ENCODE measurements at places on chromosomes 7 and 10.

- no peak for DNase-seq
Observed at GRCh38 chr10:33147013-33147310, 187.5 kb downstream of the NRP1 start.

DNA sequence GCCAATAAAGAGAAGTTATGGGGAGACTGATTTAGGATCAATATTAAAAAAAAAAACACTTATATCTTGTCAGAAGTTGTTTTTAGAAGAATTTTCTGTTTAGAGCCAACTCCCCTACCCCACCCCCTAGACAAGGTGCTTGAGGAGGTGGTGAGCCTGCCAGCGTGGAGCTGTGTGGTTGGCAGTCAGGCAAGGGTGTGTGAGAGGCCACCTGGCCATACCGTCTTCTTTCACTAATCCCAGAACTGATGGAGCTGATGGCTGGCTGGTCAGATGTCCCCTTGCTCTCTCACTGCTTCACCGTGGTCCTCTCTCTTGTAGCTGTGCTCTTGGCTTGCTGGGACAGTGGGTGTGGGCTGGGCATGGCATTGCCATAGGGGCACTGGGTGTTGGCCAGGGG is 34.3 kb downstream of the NACAD start:
- DNase-seq, result no peak

- DNase-seq, result no peak
Observed at GRCh38 chr7:101781439-101781838, 36.0 kb upstream of the CUX1 start.

DNA sequence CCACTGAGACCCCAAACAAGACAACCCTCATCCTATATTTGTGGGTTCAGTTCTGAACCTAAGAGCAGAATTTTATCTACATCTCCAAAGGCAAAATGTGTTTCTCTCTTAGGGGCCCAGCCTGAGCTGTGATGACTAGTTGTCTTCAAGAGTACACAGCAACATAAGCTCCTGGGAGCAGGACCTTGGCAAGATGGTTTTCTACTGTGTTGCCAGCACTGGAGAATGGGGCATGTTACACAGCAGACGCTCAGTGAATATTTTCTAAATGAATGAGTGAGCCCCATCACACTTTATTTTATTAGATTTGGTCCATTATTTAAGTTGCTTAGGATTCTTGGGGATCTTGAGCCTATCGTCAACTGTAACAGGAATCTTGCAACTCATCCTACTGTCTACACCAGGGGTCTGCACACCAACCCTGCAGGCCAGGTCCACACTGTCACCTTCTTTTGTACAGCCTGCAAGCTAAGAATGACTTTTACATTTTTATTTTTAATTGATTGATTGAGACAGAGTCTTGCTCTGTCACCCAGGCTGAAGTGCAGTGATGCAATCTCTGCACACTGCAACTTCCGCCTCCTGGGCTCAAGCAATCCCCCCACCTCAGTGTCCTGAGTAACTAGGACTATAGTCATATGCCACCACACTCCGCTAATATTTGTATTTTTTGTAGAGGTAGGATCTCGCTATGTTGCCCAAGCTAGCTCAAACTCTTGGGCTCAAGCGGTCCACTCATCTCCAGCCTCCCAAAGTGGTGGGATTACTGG is 347.1 kb downstream of the FGFR2 start:
- no peak for DNase-seq

DNA sequence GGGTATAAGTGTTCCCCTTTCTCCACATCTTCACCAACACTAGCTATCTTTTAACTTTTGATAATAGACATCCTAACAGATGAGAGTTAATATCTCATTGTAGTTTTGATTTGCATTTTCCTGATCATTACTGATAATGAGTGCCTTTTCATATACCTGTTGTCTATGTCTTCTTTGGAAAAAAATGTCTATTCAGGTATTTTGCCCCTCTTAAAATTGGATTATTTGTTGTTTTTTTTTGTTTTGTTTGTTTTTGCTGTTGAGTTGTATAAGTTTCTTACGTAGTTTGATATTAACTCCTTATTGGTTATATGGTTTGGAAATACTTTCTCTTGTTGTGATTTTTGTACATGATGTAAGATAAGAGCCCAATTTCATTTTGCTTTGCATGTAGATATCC is 214.7 kb downstream of the MALRD1 start:
- no peak for DNase-seq

- no peak for DNase-seq
Observed at GRCh38 chr7:23654508-23654907, 25.5 kb upstream of the FAM221A start.

DNA sequence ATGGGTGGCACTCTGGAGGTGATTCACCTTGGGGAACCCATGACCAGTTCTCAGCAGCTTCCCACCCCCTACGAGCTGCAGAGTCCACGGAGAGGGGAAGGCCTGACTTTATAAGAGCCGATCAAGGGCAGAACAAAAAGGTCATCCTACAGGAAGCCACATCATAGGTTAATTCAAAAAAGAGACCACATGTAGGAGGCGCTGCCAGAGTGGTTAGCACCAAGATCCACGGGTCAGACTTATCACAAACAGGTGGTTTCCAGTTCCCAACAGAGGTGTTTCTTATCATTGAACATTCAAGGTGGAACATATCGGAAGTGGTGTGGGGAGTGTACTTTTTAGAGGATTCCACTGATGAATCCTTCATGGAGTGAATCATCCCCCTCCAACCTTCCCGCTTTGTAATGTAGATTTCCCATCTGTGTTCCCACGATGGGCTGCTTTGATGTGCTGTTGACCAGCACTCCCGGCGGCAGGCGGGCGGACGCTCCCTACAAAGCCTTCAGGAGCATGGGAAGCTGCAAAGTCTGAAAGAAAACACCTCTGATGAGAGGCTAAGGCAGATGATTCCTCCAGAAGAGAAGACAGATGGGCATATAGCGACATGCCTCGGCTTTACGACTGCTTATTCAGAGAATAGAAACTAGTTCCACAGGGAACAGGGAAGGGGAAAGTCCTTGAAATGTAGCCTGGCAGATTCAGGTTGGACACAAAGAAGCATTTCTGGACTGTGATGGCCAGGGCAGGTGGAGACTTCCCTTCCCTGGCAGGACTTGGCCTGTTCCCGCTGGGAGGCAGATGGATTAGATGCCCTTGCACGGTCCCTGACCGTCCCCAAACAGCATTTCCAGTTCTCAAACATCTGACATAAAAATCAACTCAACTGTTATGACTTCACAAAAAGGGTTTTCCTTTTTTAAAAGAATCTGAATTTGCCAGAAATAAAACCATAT is 66.5 kb downstream of the AFAP1L2 start:
- DNase-seq, result no peak

GRCh38 chr7:142562688-142563087 is 186.6 kb upstream of the PRSS1 start:
- DNase-seq, result no peak

DNA sequence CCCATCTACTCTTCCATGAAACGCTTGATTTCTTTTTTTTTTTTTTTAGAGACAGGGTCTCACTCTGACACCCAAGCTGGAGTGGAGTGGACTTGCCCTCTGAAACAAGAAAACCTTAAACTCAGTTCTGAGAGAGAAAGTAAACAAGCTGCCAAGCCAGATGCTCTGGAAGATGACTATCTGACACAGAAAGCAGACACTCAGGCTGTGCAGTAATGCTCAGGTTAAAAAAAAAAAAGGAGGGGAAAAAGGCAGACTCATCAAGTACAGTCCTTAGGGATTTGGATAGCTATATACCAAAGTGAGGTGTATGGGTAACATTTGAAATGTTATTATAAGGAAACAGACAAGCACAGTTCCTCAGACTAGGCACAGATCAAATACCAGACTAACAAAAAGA is 80.5 kb downstream of the IDE start:
- no peak for DNase-seq

DNA sequence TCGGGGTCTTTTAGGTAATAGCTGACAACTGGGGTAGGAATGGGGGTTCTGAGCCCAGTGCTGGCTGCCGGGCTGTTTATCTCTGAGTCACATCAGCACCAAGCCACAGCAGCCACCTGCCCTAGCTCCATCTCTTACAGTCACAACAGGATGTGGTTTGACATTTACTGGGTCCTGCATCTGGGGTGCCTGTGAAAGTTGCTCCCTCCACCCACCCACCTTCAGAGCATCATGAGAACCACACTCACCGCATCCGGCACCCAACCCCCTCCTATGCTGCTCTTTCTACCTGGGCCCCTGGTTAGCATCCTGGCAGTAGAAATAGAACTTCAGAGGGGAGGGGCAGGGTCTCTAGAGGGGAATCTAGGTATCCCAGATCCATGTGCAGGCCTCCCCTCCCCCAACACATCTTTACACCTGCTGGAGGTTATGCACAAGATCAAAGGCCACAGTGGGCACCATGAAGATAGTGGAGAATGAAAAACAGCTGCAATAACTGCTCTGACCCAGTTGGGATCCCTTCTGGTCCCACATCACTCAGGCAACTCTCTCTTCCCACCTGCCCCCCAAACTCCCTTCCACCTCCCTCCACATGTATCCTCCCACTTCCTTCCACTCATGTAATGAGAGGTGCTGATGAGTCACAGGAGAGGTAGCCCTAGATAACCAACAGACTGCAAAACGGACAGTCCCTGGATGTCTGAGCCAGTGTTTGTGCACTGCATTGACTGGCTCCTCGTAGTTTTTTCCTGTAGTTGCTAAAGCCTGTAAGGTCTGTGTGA is 38.2 kb downstream of the PRSS2 start:
- no peak for DNase-seq

- no peak for DNase-seq
Observed at GRCh38 chr7:43591558-43592180, 8.8 kb downstream of the STK17A start.

- no peak for DNase-seq
Observed at GRCh38 chr10:133277277-133277992, 767 bp upstream of the ADAM8 start.

- DNase-seq, result no peak
Observed at GRCh38 chr7:32582036-32582435, 86.7 kb downstream of the AVL9 start.

DNA sequence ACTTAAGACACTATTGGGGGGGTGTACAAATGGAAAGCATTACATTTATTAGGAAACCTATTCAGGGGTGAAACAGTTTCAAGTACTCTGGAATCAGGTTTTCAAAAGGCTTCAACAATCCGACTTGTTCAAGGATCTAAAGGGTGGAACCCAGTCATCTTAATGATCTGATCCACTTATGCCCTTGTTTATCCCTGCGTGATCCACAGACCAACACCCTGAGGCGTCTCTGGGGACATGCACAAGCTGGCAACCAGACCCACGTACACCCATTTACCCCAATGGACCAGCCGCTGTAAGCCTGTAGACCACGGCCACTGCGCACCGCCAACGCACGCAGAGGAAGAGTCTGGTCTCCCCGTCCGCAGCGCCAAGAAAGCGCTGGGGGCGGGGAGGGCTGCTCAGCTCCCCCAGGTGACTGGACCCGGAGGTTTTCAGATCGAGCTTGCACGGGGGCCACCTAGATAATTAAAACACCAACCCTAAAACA is 13.4 kb downstream of the HNRNPF start:
- DNase-seq, result no peak

GRCh38 chr7:139774376-139774775 is 3.4 kb downstream of the HIPK2 start:
- no peak for DNase-seq

DNA sequence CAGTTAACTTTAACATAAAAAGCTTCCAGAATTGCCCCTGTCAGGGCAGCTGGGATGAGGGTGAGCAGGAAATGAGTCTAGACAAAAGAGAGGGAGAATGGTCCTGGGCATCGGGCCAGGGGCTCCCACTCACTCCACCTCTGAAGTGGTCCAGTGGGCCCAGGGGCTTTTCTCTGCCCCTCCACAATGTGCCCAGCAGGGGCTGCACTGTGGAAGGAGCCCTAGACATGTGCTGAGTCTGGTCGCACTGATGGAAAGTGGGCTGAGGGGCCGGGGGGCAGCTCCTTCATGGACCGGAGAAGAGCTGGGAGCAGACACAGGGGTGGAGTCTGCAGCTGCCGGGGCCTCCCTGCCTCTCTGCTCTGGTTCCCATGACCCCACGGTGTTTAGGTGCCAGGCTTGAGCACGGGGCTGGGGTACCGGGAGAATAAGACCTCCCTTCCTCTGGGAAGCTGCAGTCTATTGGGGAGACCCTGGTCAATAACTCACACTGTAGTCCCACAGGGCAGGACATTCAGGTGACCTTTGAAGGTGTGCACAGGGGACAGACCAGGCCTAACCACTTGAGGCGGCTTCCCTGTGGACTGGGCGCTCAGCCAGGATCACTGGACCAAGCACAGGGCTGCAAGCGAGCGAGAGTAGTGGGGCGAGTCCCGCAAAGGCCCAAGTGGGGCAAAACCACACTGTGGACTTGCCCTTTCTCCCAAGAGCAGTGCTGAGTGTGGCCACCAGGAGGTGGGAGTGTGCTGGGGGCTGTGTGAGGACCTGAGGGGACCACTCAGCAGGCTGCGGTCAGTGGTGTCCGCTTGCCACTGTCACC is 6.1 kb downstream of the ADCY1 start:
- no peak for DNase-seq

DNA sequence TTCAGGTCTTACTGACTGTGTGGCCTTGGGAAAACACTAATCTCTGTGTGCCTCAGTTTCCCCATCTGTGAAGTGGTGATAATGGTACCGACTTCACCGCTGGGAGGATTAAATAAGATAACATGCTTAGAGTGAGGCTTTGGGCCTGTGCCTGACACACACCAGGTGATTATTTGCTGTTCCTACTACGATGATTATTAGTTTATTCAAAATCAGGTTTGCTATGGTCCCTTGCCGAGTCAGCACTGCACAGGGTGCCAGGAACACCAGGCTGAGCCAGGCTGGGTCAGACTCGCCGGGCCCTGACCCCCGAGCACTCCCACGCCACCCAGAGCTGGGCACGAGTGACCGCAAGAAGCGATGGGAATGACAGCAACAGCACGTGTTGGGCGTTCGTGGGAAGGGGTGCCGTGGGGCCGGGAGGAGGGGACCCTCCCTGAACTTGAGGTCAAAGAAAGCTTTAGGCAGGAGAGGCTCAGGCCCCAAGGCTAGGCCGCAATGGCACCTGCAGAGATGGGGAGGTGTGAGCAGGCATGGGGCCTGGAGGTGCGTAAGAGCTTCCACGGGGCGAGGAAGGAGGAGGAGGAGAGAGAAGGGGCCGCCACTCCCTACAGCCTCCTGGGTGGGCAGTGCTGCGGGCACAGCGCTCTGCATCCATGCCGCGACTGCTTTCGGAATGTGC is 325.4 kb downstream of the DNAJB6 start:
- no peak for DNase-seq

DNA sequence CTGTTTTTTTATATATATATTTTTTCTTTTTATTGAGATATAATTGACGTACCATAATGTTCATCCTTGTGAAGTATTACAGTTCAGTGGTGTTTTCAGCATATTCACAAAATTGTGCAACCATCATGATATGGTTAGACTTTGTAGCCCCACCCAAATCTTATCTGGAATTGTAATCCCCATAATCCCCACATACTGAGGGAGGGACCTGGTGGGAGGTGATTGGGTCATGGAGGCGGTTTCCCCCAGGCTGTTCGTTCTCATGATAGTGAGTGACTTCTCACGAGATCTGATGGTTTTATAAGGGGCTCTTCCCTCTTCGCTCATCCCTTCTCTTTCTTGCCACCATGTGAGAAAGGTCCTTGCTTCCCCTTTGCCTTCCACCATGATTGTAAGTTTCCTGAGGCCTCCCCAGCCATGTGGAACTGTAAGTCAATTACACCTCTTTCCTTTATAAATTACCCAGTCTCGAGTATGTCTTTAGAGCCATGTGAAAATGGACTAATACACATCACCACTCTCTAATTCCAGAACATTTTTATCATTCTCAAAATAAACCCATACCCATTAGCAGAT is 73.9 kb upstream of the SMNDC1 start:
- DNase-seq, result no peak

- no peak for DNase-seq
Observed at GRCh38 chr10:58813573-58813972, 300.9 kb downstream of the BICC1 start.
